ENCODE measurements at places on chromosomes 3 and 15.
A peak's percentile ranks its signal among the peaks of the same experiment; 100 is the strongest.

GRCh38 chr15:89761009-89761831 is 10.2 kb upstream of the MESP1 start:
- no peak for DNase-seq

DNA sequence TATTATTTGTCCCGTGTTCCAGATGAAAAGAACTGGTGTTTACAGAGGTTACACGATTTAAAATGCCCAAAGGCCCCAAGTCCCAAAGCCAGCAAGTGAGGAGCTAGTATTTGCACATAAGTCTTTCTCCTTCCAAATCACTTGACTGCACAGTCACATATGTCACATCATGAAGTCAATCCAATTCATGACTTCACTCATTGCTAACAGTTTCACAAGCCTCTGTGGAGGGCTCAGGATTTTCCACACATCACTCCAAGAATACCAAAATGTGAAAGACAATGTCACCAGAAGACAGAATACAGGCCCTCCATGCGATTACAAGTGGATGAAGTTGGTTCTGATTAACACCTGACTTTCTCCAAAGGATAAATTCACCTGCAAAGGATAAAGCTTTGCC is 283.1 kb upstream of the UBE2E2 start:
- DNase-seq = no peak

- peak; percentile 88 for DNase-seq
Measured at GRCh38 chr3:172562871-172563865, 39.9 kb upstream of the TNFSF10 start.

- DNase-seq = no peak
Measured at GRCh38 chr3:132556508-132557159, 40.4 kb upstream of the ACKR4 start.

- DNase-seq = no peak
Measured at GRCh38 chr15:88202231-88202630, 54.3 kb downstream of the NTRK3 start.

GRCh38 chr15:86061581-86061980 is 18.1 kb upstream of the AGBL1 start:
- DNase-seq = no peak

DNA sequence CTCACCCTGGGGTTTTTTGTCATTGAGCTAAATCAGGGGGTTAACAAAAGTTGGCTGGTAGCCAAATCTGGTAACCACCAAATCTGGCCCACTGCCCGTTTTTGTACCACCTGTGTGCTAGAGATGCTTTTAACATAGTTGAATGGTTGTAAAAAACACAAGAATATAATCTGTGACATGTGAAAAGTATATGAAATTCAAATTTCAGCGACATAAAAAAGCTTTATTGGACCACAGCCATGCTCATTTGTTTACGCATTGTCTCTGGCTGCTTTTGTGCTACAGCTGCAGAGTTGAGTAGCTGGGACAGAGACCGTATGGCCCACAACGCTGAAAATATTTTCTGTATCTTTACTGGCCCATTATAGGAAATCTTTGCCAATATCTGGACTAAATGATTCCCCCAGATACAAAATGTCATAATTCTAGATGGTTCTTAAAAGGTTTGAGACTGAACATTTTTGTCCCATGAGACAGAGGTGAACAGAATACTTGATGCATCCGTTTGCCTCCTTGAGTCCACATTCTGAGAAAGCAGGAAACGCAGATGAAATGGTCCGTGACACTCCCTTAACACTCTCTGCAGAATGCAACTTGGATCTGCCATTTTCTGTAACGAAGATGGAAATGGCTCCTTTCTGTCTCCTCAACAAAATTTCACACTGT is 120.9 kb upstream of the PDZRN3 start:
- no peak for DNase-seq

GRCh38 chr15:62307551-62307950 is 142.5 kb upstream of the C2CD4B start:
- peak; percentile 44 for DNase-seq

- DNase-seq = peak; percentile 96
Measured at GRCh38 chr15:96327155-96327741, 3.3 kb upstream of the NR2F2 start.

DNA sequence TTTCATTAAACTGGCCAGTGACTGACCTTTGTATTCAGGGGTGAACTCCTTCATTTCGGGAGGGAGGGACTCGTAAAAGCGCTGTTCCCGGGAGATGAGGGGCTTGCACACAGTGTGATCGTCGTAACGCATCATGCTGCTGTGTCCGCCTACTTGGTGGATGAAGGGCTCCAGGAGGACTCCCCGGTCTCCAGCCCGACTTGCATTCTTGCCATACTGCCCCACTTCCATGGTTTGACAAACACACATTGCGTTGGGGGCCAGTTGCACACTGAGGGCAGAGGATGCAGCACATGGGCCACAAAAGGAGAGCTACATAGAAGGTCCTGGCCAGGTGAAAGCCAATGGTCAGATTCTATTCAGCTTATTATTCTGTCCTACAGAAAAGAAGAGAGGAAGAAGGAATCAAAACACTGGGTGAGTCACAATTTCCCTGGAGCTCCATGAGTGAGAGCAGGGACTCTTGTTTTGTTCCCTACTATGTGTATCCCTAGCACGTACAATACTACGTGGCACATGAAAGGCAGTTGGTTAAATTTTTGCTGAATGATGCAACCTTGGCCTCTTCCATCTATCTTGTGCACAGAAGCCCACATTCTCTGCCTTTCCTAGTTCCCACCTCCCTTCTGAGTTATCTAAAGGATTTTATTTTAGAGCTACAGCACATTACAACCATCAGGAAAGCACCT is 24.2 kb upstream of the GMPPB start:
- peak; percentile 82 for DNase-seq

DNA sequence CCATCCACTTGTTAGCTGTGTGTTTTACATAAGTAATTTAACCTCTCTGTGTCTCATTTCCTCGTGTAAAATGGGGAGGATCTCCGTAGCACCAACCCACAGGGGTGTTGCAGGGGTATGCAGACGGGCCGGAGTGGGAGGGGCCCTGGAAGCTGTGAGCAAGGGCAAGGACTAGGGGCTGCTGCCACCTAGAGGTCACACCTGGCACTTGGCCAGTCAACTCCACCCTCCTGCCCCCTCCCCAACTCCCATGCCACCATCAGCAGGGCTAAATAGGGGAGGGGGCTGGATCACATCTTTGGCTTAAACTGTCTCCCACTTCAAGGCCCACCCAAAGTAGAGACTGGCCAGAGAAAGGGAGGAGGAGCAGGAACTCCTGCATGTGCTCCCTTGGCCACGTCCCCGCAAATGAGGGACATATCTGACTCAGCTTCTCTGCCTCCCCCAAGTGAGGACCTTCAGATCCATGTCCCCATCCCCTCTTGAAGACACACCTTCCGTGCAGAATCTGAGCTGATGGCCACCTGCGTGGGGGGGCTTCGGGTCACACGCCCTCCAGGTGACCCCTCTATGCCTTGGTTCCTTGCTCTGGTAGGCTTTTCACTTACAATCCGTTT is 2.6 kb downstream of the CCDC9B start:
- DNase-seq = peak; percentile 82

DNA sequence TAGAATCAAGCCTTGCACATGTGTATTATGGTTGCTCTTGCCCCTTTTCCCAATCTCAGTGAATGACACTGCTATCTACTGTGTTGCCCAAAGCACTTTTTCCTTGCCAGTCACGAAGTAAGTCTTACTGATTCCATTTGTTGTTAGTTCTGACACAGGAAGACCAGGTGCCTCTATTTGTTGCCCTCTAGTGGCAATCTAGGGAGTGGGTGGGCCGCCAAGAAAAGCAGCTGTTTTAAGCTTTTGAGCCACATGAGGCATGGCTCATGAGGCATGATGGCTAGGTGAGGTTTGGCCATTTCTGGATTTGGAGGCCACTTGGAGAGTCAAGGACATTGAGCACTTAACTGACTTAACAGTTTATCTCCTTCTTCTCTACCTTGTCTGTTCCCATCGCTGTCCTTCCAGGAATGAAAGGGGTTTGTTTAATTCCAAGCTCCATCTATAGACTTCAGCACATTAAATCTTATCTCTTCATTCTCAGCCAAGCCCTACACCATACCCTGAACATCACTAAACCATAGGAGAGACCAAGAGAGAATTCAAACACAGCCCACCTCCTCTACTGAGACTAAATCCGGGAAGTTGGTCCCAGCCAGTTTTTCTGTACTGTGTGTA is 103.1 kb downstream of the HCN4 start:
- DNase-seq = peak; percentile 77

GRCh38 chr15:39361497-39361896 is 219.4 kb upstream of the THBS1 start:
- DNase-seq = no peak

GRCh38 chr3:15083252-15083651 is 15.7 kb downstream of the RBSN start:
- DNase-seq = no peak

GRCh38 chr3:102057781-102058421 is 208.6 kb downstream of the NFKBIZ start:
- no peak for DNase-seq

DNA sequence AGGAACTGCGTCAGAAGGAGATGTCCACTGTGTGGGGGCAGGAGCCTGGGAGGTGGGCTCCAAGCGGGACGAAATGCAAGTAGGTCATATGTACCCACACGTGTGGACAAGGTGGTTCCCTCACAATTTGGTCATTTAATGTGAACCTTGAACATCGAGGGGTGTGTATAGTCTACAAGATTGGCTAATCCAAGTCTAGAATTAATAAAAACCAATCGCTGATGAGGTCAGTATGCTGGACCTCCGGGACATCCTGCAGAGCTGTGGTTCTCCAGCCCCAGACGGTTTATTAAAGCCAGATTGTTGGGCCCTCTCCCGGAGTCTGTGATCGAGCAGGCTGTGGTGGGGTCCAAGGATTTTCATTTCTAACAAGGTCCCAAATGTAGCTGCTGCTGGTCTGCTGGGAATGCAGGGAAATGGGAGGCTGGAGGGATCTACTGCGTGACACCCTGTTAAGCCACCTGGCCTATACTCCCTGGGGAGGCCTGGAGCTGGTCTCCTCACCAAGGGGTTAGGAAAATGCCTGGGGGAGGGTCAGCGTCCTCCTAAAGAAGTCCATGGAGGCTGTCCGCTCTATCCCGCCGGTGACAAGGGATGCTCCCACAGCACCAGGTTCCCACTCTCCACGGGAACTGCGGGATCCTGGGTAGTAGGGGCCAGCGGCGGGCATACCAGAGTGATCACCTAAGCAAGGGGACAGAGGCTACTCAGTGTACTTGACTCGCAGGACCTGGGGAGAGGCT is 25.1 kb downstream of the PCSK6 start:
- DNase-seq = no peak

GRCh38 chr3:45355351-45355750 is 33.0 kb upstream of the LARS2 start:
- DNase-seq = no peak

DNA sequence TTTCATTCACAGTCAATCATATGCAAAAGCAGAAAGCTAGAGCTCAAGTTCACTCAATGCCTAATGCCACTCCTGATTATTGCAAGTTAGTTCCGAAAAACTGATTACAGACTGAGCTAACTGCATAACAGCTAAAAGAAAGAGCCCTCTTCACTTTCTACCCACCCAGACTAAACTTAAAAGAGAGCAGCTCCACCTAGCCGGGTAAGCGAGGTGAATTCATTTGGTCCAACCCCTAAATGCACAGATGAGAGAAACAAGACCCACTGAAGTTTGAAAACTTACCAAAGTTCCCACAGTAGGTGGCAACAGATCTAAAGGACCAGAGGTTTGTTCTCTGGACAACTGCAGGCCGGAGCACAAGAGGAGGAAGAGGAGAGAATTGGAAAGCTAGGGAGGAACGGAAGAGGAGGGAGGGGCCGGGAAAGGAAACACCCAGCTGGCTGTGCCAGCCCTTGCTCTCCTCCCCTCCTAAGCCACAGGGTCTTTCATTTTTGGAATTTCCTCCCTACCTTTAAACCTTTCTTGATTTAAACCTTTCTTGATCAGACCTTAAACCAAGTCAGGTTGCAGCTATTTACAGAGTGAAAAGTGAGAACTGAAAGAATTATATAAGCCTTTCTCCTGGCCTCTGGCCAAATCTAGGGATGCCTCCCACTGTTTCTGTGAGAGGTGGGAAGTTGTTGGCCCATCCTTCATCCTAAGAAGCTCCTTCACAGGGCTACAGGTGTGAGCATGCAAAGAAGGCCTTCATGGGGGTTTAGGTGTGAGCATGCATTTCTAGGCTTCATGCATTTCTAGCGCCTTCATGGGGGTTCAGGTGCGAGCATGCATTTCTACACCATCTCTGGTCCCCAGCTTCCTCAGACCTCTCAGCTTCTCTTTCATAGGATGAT is 114.7 kb upstream of the LMOD3 start:
- DNase-seq = peak; percentile 13

GRCh38 chr3:184345317-184346144 is 8.1 kb downstream of the FAM131A start:
- peak; percentile 63 for DNase-seq

GRCh38 chr3:153437666-153438065 is 275.6 kb downstream of the RAP2B start:
- DNase-seq = no peak

DNA sequence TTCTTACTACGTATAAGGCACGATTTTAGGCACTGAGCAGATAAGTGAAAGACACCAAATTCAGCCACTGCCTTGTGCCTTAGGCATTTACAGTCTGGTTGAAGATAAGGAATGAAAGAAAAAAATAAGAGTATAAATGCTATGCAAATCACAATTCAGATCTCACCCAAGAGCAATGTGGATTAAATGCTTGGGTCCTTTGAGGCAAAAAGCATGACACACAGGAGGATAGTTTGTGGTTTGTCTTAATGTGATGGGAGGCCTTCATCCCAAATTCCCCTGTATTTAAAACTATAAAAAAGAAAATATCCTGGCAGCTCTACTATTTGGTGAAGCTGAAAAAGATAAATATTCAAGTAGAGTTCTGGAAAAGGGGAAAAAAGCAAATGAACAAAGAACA is 79.8 kb downstream of the TGFBR2 start:
- no peak for DNase-seq

- DNase-seq = no peak
Measured at GRCh38 chr3:14874784-14875183, 56.0 kb downstream of the FGD5 start.

- no peak for DNase-seq
Measured at GRCh38 chr15:26968806-26969205, 2.2 kb upstream of the GABRG3 start.

GRCh38 chr3:144119633-144120032 is 148.0 kb downstream of the DIPK2A start:
- no peak for DNase-seq

- peak; percentile 92 for DNase-seq
Measured at GRCh38 chr3:45123030-45123429, 23.1 kb downstream of the CDCP1 start.

DNA sequence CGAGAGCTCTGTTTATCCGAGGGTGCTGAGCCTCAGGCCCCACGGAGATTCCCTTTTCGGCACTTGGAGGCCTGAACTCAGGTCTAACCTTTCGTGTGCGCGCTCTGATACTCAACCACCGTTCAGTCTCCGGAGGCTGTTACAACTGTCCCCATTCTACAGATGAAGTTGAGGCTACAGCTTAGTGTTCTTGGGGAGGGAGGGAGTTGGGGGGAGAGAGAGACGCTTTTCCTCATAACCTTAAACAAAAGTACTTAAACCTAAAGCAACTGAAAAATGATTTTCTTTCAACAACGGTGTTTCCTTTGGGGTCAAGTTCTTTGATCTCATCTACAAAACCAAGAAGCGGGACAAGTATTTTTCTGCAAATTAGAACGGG is 952 bp upstream of the CHST2 start:
- no peak for DNase-seq

- no peak for DNase-seq
Measured at GRCh38 chr3:105611304-105612192, 244.8 kb downstream of the ALCAM start.
